NCI-H460 (cell line): ENCODE measurements at places on chromosomes 2 and 18. TPM values are rescaled to one million over a fixed set of nuclear protein-coding genes. Genes with fewer than 3 reads are reported as not detected.

PELI1 gene
- 9.4 and 9.6 TPM in 2 replicates for total RNA-seq

SLC9A4 gene
- total RNA-seq: not detected in 2 replicates

PLA2R1 gene
- total RNA-seq: 20.2 and 22.8 TPM in 2 replicates

FEV gene
- total RNA-seq: not detected in 2 replicates

SP3 gene
- total RNA-seq: 82.4 and 86.3 TPM in 2 replicates

ZNF521 gene
- total RNA-seq: not detected in 2 replicates

GDF7 gene
- under 0.01 TPM in 1 of 2 replicates, not detected in the other for total RNA-seq

PROKR1 gene
- total RNA-seq: not detected in 2 replicates

ACMSD gene
- total RNA-seq: not detected in 2 replicates

MYO1B gene
- total RNA-seq: 44.0 and 47.5 TPM in 2 replicates

BCL11A gene
- 0.84 and 2.1 TPM in 2 replicates for total RNA-seq
